ENCODE measurements at places on chromosomes 7 and 10.

- ATAC-seq: peak; percentile 71
These were observed 27.0 kb upstream of the HIBADH start for GRCh38 chr7:27689591-27690164.

GRCh38 chr10:112738606-112739591 lies 211.1 kb upstream of the TCF7L2 start:
- ATAC-seq: no peak

DNA sequence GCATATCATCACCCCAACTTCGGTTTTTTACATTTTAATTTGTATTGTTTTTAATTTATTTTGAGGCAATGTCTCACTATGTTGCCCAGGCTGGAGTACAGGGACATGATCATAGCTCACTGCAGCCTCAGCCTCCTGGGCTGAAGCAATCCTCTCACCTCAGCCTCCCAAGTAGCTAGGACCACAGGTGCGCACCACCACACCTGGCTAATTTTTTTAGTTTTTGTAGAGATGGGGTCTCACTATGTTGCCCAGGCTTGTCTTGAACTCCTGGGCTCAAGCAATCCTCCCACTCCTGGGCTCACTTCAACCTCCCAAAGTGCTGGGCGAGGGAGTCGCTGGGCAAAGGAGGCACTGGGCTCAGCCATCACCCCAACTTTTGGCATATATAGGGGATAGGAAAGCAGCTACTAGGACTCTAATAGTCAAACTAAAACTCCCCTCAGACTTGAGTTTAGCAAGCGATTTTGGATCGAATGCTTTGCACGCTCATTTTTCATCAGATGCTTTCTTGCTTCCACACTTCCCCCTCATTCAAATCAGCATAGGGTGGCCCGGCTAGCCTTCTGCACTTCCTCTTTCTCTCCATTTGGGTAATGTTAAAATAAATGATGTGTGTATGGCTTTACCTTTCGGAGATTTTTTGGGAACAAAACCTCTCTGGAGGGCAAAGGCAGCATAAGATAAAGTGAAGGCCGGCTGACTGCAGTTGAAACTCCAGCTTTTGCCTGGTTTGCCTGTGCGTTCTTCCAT lies 20.8 kb upstream of the NMT2 start:
- no peak for ATAC-seq

DNA sequence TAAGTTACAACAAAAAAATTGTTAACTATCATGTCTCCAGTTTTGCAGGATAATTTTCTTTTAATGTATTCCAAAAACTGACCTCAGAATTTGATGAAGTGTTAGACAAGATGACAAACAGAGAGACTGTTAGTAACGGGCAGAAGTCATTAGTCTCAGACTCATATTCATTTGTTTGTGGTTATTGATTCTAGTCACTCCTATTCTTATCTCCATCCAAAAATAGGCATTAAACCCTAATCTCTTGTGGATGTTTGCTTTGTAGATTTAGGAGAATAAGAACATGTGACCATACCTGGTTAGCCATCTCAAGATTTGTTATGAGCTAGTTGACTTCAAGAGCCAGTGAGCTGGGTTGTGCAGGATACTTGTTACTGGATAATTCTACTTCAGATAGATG lies 261.1 kb downstream of the AUTS2 start:
- ATAC-seq: no peak

- no peak for ATAC-seq
These were observed 55.6 kb upstream of the KMT2E start for GRCh38 chr7:104958371-104958865.

DNA sequence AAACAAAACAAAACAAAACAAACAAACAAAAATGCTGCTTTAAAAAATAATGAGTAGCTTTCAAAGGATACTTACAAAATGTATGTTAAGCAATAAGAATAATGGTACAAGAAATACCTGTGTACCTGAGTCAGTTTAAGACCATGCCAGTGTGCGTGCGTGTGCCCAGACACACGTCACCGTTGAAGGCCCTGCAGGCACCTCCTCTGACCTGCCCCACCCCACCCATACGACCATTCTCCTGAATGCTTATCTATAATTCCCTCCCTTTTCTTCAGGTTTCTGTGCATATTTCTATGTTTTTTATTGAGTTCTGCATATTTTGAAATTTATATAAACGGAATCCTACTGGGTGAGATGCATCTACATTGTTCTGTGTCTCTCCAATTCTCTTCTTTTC lies 374.2 kb upstream of the KLF6 start:
- ATAC-seq: no peak

- no peak for ATAC-seq
These were observed 11.9 kb downstream of the CYTH3 start for GRCh38 chr7:6260291-6261187.

DNA sequence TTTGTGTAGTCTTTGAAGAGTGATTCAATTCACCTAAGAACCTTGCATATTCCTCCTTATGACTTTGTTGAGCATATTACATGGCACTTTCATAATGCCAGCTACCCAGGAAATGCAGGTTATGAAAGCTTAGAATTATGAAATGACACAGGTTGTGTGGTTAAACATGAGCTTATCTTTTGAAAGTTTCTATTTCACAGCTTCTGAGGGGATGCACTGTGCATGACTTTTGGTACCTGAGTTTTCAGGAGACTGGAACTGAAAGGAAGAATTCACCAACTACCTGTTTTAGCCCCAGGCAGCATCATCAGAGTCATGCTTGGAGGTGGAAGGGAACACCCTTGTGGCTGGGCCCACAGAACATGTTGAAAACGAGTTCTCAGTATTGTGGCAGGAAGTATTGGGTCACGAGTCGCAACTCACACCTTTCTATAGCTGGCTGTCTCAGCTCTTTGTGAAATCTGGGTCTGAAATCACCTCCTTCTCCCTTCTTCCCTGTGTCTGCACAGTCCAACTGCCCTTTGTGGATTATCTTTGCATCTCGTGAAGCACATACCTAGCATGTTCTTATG lies 228.2 kb downstream of the PTEN start:
- ATAC-seq: peak; percentile 93

GRCh38 chr10:34875061-34875460 lies 60.0 kb upstream of the PARD3 start:
- no peak for ATAC-seq

DNA sequence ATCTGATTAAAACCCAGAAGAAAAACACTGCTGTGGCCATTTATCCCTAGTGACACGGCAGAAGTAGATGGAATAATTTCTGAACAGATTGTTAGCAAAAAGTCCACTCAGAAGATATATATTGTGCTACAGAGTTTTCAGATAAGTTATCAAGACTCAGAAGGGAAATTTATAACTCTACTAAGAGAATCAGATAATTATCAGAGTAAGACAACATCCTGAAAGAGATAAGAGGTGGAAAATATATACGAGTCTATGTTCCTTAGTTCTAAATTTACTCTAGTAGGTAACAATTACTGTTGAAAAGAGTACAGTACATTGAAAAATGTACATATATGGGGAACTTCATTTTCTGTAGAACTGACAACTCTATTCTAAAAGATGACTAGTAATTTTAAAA lies 176.7 kb downstream of the GNAI1 start:
- ATAC-seq: no peak

- ATAC-seq: no peak
These were observed 525.6 kb downstream of the PTPRN2 start for GRCh38 chr7:158061884-158062656.

- no peak for ATAC-seq
These were observed 15.9 kb downstream of the VPS41 start for GRCh38 chr7:38893061-38893460.

DNA sequence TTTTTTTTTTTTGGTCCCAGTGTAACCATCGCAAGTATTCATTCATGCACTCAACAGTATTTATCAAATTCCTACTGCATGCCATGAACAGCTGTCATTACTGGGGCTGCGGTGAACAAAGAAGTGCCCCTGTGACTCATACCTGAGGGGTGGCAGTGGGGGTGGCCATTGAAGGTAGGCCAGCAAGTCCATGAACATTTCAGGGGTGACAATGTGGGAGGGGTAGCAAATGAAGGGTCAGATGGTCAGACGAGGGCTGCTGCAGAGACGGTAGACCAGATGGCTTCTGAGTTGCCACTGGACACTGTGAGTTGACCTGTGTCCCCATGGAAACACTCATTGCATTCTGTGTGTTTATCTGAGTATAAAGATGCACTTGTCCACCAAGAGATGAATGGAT lies 92.5 kb upstream of the PITRM1 start:
- no peak for ATAC-seq

- no peak for ATAC-seq
These were observed 90.9 kb downstream of the COL26A1 start for GRCh38 chr7:101453617-101454016.

DNA sequence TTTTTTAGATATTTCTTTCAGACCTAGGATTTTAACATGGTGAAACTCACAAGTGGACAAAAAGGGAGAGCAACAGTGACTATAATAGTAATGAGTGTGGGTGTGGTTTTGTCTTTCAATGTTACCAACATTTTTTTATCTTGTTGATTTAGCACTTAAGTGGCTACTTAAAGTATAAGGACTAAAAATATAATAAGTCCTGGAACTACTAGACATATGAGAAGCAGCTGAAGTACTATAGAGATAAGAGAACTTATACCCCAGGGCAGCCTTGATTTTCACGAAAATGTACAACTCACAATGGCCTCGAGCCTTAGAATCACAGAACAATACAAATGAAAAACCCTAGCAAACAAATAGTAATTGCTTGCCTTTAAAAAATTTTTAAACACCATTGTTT lies 1151.8 kb downstream of the TYW1 start:
- ATAC-seq: no peak

- no peak for ATAC-seq
These were observed 31.9 kb upstream of the HPS1 start for GRCh38 chr10:98478430-98479222.

GRCh38 chr7:94997547-94997946 lies 90.2 kb downstream of the PPP1R9A start:
- ATAC-seq: no peak

GRCh38 chr10:71561003-71561574 lies 158.5 kb downstream of the C10orf105 start:
- no peak for ATAC-seq

- peak; percentile 10 for ATAC-seq
These were observed 595 bp downstream of the TBL2 start for GRCh38 chr7:73577627-73578341.

- no peak for ATAC-seq
These were observed 30.4 kb downstream of the MKRN1 start for GRCh38 chr7:140448781-140449480.

DNA sequence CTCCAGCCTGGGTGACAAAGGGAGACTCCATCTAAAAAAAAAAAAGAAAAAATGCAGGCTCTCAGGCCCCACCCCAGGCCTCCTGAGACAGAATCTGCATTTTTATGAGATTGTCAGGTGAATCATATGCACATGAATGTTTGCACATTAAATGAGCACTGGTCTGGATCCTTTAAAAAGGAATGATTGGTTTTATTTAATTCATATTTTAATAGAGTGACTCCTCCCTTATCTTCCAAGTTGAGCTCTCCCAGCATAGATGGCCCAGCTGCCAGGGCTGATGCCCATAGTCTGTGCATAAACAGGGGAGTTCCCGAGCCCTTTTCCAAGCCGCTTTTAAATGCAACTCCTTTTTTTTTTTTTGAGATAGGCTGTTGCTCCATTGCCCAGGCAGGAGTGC lies 28.5 kb downstream of the CUX1 start:
- ATAC-seq: no peak

DNA sequence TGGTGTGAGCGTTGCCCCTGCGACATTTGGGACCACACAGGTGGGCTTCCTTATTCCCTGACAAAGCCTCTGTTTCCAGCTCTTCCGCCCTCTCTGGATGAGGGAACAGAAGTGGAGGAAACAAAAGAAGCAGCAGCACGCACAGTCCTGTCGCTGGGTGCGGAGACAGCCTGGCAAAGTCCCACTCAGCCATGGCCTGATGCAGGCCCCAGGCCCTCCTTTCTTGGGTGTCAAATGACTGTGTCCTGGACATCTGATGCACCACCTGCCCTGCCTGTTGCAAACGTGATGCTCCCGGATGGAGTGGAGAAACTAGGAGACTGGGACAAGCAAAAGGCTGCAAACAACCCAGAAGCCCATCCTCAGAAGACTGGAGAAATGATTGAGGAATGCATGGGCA lies 20.7 kb downstream of the ZMIZ2 start:
- ATAC-seq: no peak

DNA sequence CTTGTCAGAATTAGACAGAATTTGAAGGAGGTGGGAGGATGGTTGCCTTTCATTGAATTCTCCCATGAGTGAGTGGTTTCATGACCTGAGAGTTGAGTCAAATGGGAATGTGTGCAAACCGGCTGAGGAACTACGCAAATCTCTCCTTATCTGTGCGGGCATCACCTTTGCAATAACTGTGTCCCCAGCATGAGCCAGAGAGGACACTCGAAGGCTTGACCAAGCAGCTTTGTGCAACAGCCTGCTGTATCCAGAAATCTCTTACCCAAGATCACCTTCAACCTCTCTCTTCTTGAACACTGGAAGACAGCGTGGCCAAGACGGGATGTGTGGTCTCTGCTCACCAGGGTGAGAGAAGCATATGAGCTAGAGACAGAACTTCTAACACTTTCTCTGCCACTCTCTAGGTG lies 93.8 kb upstream of the IKZF1 start:
- ATAC-seq: peak; percentile 53

DNA sequence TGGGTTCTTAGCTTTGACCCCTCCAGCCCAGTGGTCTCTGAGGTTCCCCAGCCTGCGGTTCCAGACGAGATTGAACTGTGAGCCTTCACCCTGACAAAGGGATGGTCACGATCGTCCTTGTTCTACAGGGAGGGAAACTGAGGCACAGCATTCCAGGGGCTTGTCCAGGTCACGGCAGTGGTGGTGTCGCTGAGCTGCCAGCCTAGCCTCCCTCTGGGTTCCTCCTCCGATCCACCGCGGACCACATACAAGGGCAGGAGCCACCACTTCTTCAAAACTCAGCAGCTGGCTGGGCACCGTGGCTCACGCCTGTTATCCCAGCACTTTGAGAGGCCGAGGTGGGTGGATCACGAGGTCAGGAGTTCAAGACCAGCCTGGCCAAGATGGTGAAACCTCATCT lies 35.8 kb downstream of the ELFN1 start:
- ATAC-seq: no peak

DNA sequence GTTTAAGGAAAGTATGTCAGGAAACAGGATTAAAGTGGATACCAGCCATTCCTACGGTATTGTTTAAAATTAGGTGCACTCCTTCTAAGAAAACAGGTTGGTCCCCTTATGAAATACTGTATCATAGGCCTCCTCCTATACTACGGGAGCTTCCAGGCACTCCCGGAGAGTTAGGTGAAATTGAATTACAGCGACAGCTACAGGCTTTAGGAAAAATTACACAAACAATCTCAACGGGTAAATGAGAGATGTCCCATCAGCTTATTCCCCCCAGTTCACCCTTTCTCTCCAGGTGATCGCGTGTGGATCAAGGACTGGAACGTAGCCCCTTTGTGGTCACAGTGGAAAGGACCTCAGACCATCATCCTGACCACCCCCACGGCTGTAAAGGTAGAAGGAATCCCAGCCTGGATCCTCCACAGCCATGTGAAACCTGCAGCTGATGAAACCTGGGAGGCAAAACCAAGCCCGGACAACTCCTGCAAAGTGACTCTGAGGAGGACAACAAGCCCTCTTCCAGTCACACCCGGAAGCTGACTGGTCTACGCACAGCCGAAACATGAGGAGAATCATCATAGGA lies 25.1 kb upstream of the GHITM start:
- no peak for ATAC-seq

- no peak for ATAC-seq
These were observed 257.5 kb downstream of the IPMK start for GRCh38 chr10:58010073-58010702.
